ENCODE measurements at places on chromosomes 16 and 17. TPM values are rescaled to one million over a fixed set of nuclear protein-coding genes. Genes with fewer than 3 reads are reported as not detected.

GPRC5C gene
- not detected for total RNA-seq

C17orf113 gene
- total RNA-seq = 0.23 TPM

CDK5R1 gene
- total RNA-seq = 3.5 TPM

HNF1B gene
- total RNA-seq = not detected

USH1G gene
- total RNA-seq = not detected

DNA sequence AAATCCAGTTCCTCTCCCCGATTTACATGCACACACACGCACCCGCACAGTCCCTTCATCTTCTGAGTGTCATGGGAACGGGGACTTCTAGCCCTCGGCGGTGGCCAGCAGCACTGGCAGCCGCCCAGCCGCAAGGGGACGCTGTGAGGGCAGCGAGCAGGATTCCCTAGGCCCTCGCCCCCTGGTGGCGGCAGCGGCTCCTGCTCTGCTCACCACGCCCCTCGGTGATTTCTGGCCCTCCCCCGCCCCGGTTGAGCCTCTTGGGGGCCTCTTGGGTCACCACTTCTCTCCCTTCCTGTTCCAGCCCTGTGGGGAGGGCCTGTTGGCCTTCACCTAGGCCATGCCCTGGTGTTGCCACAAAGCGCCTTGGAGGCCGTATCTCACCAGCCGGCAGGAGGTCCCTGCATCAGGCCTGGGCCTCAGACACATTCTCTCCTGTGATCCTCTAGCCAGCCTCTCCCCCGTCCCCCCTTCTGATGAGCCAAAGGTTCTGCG, 75.2 kb upstream of the KSR1 start:
- peak; percentile 15 for DNase-seq

DNA sequence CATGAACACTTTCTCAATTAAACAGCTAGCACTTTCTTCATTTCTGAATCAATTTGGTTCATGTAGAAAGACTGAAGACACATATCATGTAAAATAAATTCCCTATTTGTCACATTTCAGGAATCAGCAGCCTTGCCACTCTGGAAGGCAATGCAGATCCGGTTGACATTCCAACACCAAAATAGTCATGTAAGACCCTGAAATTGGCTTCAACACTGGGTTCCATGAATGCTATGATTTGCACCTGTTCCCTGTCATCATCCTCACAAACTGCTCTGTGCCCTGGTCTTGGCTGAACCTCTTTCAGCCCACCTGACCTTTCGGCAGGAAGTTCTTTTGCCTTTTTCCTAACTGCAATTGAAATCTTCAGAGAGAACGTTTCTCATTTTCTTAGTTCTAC, 156.9 kb downstream of the CDH8 start:
- DNase-seq = no peak

DNA sequence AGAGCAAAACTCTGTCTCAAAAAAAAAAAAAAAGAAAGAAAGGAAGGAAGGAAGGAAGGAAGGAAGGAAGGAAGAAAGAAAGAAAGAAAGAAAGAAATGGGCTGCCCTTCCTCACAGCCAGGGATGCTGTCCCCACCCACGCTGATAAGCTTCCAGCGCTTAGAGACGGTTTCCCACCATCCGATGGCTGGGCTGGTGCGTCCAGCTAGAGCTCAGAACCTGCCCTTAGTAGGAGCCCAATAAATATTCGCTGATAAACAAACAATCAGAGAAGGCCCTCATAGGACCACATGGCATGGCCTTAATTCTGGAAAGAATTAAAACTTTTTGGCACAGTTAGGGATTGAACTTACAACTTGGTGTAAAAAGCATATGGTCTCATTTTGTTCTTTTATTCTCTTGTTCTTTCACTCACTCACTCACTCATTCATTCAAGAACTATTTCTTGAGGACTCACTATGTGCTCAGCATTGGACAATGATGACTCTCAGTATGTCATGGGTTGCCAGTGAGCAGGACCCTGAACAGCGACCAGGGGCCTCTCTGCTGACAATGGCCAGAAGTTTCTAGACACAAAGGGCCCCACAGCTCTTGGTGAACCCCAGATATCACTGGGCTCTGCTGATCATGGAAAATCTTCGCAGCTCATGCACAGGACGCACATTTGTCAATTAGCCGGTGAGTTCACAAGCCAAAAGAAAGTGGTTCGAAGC, 32.5 kb upstream of the TNRC6C start:
- DNase-seq = no peak

- DNase-seq = no peak
Measured at GRCh38 chr17:58318065-58318481, 10.5 kb downstream of the TSPOAP1 start.

- no peak for DNase-seq
Measured at GRCh38 chr17:80682372-80682771, 137.7 kb downstream of the RPTOR start.

DNA sequence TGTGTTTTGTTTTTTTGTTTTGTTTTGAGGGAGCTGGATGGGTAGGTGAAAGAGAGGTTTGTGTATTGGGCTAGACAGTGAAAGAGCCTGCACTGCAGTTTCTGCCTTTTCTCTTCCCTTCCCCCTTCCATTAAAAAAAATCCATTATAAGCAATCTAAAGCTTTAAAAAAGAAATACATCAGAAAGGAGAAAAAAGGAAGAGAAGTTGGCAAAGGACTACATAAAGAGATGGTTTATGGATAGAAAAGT, 10.7 kb upstream of the EEF2K start:
- DNase-seq = no peak

DNA sequence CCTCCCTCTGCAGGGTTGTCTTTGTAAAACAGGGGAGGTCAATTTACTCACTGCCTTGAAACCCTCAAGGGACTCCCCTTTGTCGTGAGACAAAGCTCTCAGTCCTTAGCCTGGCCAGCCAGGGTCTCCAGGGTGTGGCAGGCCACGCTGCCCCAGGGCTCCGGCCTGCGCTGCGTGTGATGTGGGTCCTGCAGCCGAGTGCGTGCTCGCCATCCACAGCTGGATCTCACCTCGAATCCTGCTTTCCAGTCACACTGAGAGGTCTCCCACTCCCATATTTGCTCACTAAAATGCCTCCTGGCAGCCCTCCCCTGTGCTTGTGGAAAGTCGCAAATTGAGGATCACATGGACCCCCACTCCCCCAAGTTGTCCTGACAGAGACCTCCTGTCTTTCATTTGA, 10.0 kb upstream of the CLEC18C start:
- DNase-seq = peak; percentile 3

DNA sequence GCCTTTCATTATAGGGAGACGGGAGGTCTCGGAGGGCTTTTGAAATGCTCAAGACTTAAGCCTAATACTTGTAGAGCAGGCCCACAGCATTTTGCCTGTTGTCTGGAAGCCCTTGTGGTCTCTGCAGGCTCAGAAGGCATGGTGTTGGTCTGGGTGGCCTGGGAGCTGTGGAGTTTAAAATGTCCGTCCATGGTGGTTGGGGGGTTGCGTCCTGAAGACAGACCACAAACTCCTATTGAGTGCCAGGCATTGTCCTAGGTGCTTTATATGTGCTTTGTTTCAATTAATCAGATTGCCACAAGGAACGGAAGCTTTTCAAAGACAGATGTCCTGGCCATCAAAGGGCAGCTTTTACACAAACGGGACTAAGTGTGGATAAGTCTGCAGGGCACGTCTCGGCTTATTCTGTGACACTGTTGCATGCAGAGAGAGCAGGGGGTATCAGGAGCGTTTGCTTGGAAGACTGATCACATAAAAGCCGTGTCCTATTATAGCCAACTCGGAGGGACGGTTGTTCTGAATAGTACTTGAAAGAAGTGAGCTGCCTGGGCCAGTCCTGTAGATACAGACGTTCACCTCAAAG, 7.8 kb downstream of the NTN1 start:
- no peak for DNase-seq

DNA sequence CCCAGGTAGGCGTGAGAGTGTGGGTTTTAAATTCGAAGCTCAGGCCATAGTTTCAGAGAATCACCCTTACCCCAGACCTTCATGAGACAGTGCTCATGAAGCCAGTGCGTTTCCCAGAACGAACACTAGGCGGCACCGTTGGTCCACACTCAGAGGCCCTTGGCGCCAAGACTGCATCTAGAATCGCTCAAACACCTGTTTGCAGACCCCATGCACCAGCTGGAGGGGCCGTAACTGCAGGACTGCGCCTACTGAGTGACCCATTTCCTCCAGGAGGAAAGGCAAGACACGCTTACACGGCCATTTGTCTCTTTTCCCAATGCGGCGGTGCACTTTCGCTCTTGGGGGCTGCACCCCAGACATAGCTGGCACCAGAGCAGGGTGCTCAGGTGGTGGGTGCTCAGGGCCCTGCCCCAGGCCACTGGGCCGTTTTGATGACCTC, 34.0 kb downstream of the ADGRG5 start:
- DNase-seq = peak; percentile 56

DNA sequence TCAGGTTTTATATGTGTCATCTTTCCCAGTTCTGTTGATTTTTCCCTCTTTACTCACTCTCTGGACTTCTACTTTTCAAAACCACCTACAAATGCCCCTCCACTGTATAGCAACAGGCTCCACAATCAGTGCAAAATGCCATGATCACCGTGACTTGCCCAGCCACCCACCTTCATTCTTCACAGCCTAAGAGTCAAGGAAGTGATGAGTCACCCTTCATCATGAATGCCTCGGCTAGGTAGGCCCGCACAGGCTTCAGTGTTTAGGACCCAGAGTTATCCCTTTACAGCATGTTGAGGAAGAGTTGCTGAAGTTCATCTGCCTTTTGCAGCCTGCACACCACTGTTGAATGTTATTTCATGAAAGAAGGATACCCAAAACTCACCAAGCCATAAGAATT, 158.6 kb downstream of the PMP22 start:
- peak; percentile 81 for DNase-seq

DNA sequence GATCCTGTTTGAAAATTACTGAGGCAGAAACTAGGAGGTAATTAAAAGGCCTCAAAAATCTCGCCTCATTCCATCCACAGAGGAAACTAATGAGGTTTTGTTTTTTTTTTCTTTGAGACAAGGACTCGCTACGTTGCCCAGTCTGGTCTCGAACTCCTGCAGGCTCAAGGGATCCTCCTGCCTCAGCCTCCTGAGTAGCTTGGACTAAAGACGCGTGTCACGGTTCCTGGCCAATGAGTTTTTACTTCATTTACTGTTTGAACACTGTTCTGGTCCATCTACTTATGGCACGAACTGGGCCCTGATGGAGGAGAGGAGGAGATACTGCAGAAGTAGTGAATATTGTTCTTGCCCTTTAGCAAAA, 600 bp upstream of the BLTP2 start:
- no peak for DNase-seq

DNA sequence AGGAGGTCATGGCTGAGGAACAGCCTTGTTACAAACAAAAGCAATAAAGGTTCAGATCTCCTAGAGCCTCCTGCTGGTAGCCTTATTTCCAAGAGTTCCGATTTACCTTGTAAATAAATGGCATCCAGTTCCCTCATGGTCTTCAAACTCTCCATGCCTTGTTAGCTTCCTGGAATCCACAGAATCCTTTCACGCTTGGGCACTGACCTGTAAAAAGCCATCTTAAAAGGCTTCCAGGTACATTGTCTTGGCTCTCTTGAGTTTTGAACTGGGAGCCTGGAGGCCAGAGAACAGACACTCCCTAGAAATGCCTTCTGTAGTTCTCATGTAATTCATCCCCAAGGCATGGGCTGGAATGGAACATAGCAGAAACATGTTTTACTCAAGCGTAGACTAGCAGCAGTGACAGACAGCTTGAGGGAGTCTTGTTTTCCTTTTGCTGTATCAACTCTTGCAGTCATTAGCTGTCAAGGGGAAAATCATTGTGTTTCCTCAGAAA, 207.9 kb downstream of the SNX29 start:
- DNase-seq = no peak

DNA sequence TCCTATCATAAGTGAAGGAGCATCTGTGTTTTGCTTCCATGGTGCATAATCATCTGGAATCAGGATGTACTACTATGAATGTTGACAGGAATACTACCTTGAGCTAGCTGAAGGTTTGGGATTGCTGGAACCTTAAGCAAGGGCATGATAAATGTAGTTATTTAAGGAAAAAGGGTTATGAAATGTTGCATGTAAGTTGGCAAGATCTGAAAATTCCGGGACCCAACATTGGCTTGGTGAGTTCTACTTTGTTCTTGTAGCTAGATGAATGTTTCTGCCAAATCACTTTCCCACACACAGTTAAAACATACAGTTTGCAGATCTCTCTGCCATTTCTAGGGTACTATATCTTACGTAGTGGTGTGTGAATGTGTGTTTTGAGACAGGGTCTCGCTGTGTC, 13.6 kb downstream of the RHOT1 start:
- DNase-seq = no peak

DNA sequence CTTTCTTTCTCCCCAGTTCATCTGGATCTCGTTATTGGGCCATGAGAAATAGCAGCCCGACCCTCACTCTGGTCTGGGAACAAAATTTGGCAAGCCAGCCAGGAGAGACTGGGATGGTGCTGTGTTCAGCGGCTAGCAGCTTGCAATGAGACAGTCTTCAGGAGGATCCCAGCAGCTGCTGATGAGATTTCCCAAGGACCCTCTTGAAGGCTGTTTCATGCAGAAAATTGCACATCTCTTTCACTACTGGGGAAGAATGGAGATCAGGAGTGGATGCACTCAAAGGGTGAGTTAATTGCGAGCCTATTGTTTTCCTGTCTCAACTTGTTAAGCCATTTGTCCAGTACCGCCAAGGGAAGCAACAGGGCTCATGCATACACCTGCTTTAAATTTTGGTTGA, 5.5 kb upstream of the COIL start:
- DNase-seq = no peak

DNA sequence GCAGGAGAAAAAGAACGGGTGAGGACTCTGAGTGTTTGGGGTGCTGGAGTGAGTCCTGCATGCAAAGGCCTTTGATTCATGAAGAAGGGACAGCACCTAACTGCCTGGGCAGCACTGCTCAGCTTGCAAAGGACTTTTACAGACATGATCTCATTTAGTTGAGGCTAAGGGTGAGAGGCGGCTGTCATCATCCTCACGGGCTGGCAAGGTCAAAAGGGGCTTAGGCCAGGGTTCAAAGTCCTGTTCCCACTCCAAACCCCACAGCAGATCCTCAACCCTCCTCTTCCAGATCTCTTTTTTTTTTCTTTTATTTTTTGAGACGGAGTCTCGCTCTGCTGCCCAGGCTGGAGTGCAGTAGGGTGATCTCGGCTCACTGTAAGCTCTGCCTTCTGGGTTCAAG, 4.8 kb downstream of the RHBDF2 start:
- no peak for DNase-seq

- peak; percentile 86 for DNase-seq
Measured at GRCh38 chr16:87464691-87465300, 28.0 kb downstream of the ZCCHC14 start.

DNA sequence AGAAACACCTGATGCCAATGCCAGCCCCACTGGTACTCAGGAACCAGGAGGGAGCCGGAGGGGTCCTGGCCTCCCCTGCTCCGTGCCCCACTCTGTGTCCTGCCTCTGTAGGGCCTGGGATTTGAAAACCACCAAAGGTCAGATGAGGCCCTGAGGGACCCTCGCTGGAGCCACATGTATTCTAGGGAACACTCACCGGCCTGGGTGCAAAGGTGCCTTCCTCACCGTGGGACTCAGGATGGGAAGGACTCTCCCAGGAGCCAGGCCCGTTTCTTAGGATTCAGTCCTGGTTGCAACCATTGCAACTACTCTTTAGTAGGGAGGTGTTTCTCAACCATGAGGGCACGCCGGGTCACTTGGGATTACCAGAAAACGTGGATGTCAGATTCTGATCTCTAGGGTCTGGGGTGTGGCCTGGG, 74.6 kb downstream of the N4BP1 start:
- DNase-seq = no peak
